ENCODE measurements at places on chromosomes 7 and 10.

DNA sequence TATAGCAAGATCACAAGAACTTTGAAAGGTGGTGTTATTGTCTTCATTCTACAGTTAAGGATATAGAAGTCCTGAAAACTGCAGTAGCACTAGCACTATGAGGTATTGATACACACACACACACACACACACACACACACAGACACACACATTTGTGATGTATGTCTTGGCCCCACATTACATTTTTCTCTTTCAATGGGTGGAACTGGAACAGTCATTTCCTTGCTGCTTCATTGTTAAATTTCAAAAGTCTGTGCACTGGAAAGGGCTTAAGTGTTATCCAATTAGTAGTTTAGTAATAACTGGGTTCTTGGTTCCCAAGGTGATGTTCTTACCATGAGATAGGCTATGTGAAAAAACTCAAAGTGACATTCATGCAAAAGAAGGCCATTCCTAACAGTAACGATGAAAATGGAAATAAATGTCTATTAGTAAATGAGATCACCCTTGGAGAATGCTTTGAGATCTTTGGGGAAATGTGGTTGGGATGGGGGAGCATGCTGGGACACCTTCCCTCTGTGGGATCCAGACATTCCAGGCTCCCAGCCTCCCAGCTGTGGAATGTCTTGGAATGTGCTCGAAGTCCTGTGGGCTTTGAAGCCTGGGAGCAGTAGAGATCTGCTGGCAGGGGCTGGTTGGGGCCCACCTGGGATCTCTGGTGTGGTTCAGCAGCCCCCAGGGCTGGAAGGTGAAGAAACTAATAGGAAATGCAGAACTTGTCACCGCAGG, 37.4 kb upstream of the CALD1 start:
- no peak for DNase-seq

GRCh38 chr7:55099066-55099820, 80.4 kb downstream of the EGFR start:
- no peak for DNase-seq

DNA sequence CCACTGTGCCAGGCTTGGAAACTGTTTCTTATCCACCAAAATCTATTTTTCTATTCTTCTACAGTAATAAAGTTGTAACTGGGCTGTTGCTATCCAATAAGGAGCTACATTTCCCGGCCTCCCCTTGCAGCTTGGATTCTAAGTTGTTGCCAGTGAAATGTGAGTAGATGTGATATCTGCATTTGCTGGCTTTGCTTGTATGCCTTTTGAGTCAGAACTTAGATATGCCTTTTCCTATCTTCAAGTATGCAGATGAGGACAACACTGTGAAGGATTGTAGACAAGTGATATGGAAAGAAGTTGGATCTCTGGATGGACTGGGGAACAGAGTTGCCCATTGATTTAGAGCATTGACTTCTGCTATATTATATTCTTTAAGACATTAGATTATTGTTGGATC, 236.9 kb downstream of the REEP3 start:
- no peak for DNase-seq

GRCh38 chr10:90286941-90287340, 570.9 kb downstream of the HTR7 start:
- DNase-seq, result no peak

All from stimulated activated CD8-positive, alpha-beta memory T cell treated with anti-CD3 and anti-CD28 coated beads, Interleukin-15, amount 100 ng/mL, for 48 hours (primary cell).